Thyroid gland (tissue), 4 donors: ENCODE measurements at places on chromosomes 1 and 21. TPM values are rescaled to one million over a fixed set of nuclear protein-coding genes. Genes with fewer than 3 reads are reported as not detected.

Gene PCP4L1
- 0.67 TPM for total RNA-seq

DNA sequence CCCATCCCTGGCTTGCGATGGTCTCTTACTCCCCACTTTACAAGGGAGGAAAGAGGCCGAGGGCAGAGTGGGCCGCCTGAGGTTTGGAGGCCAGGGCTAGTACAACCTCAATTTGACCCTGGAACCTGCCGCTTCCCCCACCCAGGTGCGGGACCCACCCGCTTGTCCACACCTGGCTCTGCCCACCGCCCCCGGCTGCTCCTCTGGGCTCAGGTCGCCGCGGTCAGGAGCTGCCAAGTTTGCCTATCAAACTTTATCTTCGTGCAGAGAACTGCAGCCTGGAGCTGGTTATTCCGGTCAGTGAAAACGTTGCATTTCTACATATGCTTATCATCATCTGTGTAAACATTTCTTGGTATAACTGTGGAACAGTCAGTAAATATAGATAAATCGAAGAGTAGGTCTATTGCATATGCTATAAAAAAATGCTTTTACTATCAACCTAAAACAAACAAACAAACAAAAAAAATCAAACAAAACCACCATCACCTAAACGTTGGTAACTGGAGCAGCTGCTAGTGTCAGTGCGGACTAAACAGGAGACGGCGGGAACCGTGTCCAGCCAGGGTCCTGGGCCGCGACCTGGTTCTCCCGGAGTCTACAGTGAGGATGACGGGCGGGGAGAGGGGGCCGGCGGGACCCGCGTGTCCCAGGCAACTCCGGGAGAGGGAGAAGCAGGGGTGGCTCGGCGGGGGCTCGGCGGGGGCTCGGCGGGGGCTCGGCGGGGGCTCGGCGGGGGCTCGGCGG lies 906 bp upstream of the ADARB1 start:
- H3K36me3 ChIP-seq, result no peaks in the 10 kb centered on the region
- H3K27ac ChIP-seq, result no peak overlapping the region
- peak; percentile 43 for DNase-seq
- H3K4me3 ChIP-seq, result peak overlapping the region; percentile 83
- peaks cover 9% of the 10 kb centered on the region for H3K4me1 ChIP-seq

- H3K4me3 ChIP-seq, result no peak overlapping the region
- no peaks in the 10 kb centered on the region for H3K4me1 ChIP-seq
- no peaks in the 10 kb centered on the region for H3K27me3 ChIP-seq
Observed at GRCh38 chr1:104780470-104781078, 1030.9 kb downstream of the AMY1C start.

DNA sequence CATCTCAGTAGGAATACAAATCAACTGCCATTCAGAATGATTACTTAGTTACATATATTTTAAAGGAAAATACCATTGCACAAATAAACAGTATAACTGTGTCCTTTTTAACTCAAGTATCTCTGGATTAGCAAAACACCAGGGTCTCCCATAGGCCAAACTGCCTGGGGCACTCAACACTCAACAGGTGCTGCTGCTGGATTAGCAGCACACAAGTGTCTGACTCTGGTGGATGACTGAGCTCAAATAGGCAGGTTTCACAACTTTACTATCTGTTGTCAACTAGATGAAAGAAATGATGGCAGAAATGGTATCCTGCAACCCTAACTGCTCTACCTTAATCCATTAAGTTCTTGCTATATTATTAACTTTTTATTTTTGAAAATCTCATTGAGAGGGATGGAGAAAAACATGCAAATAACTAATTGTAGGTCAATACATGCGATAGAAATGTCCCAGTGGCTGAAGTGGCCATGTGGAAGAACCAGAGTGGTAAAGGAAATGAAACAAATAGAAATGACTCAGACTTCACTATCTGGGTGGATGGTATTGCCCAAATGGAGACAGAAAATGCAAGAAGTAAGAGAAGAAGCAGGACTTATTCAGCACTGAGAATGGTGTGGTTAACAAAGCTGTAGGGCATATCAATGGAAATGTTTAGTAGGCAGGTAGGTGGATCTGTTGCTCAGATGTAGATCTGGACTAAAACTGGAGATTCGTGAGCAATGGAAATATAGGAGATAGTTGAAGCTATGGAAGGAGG lies 90.8 kb upstream of the CCDC190 start:
- no peaks in the 10 kb centered on the region for H3K36me3 ChIP-seq
- H3K4me1 ChIP-seq, result peaks cover 18% of the 10 kb centered on the region
- no peak overlapping the region for H3K4me3 ChIP-seq
- no peaks in the 10 kb centered on the region for H3K27me3 ChIP-seq
- no peak overlapping the region for H3K27ac ChIP-seq
- no peak for DNase-seq

DNA sequence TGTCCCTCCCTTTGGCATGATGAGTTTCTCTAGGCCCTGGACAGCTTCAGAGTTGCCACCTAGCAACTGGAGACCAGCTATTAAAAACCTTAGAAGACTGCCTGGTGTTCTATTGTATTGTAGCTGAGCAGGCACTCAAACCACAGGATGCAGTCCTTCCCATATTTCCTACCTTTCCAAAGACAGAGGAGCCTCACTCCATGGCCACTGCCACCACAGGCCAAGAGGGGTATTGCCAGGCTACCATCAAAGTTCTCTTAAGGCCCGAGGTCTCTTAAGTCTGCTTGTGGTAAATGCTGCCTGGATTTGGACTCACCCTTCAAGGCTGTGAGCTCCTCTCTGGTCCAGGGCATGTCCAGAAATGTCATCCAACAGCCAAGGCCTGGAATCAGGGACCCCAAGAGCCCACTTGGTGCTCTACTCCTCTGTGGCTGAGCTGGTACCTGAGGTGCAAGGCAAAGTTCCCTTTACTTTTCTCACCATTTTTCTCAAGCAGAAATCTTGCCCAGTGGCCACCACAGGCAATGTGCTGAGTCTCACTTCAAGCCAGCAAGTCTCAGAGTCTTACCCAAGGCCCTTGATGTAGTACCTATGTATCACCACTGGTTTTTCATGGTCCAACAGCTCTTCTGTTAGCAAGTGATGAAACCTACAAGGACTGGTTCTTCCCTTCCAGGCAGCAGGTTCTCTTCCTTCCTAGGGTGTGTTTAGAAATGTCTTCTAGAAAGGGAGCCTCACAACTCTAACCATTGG lies 269.4 kb downstream of the AMY1C start:
- no peaks in the 10 kb centered on the region for H3K4me1 ChIP-seq
- no peak for DNase-seq
- H3K27me3 ChIP-seq, result no peaks in the 10 kb centered on the region
- no peak overlapping the region for H3K4me3 ChIP-seq
- H3K27ac ChIP-seq, result no peak overlapping the region

Gene HSPA6
- total RNA-seq, result 1.4 TPM

DNA sequence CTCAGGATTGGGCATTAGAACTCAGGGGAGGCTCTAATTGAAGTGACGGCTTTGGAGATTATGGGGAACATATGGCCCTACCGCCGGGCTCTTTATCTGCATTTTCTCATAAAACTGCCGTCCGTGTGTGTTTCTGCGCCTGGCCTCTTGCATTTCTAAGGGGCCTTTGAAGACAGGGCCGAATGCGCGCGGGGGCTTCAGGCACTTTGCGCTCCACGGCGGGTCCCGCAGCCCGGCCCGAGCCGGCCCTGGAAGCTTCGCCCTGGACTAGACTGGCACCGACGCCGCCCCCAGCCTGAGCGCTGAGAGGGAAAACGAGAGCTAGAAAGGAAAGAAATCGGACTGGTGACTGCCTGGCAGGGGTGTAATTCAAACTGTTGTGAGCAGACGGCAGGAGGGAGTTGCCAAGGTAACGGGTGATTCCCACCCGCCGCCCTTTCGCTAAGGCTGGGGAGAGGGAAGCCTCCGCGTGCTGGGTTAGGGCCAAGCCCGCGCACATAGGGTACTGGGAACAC lies 120.7 kb downstream of the LMX1A start:
- H3K36me3 ChIP-seq, result no peaks in the 10 kb centered on the region
- H3K4me3 ChIP-seq, result peak overlapping the region; percentile 34
- DNase-seq, result peak; percentile 5

DNA sequence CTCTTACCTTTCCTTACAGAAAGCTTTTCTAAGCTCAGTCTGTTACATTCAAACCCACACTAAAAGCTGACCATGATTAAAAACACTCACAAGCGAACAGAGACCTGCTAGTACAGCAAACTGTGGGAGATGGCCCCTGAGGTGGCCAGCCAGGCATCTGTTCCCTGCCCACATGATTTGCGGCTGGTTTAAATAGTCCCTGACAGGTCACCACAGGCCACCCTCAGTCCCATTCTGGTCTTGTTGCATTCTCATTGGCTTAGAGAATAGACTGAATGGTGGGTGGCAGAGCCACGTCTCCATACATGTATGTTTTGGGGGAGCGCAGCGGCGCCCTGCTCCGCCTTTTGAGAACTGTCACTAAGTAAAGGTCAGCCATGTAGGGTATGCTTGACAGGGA lies 2.3 kb upstream of the ACTA1 start:
- no peak overlapping the region for H3K27ac ChIP-seq
- H3K4me3 ChIP-seq, result no peak overlapping the region
- H3K27me3 ChIP-seq, result peaks cover 27% of the 10 kb centered on the region
- H3K36me3 ChIP-seq, result no peaks in the 10 kb centered on the region
- DNase-seq, result no peak

- H3K4me1 ChIP-seq, result peaks cover 7% of the 10 kb centered on the region
- H3K4me3 ChIP-seq, result peak overlapping the region; percentile 14
- H3K27ac ChIP-seq, result no peak overlapping the region
- H3K36me3 ChIP-seq, result no peaks in the 10 kb centered on the region
Observed at GRCh38 chr1:2019571-2020309, 595 bp downstream of the GABRD start.

GRCh38 chr1:168235548-168235885 lies 9.7 kb downstream of the SFT2D2 start:
- no peak overlapping the region for H3K4me3 ChIP-seq
- H3K4me1 ChIP-seq, result peaks cover 16% of the 10 kb centered on the region
- DNase-seq, result no peak

DNA sequence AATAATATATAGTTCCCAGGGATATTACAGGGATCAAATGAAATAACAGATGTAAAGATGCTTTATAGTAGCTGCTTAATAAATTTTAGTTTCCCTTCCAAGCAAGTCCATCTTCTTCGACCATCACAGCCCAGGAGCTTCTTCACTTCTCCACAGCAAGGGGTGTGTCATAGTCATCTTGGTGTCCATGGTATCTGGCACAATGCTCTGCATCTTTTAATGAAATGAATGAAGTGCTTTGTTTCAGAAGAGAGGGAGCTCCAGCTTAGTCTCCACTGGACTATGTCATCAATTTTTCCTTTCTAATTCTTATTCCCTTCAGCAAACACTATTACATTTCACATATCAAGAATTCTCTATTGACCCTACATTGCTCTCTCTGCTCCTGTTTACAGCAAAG lies 4.9 kb upstream of the MACF1 start:
- H3K4me1 ChIP-seq, result peaks cover 42% of the 10 kb centered on the region
- no peak for DNase-seq
- H3K27ac ChIP-seq, result no peak overlapping the region
- no peaks in the 10 kb centered on the region for H3K27me3 ChIP-seq
- H3K4me3 ChIP-seq, result no peak overlapping the region

DNA sequence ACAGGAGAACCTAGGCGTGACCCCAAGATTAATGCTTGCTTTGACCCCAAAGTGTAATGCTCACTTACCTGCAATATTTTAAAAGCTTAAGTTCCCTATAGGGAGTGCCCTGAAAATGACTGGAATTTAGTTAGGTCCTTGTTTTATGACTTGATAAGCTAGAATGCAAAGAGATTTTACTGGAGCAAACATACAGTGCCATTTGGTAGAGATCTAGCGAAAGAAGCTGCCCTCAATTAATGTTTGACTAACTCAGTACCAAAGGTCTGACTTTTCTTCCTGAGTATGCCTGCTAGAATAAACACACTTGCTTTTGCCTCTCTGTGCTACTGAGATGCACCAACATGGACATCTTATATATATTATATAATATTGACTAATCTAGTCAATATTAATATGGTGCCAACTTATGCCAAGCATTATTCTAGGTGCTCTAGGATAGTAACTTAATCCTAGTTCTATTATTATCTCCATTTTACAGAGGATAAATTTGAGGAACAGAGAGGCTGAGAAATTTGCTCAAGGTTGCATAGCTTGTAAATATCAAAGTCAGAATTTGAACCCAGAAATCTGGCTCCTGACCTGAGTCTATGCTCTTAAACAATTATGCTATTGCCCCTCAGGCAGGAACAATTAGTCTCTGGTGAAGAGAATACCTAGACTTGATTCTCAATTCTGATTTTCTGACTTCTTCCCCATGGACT lies 18.2 kb downstream of the S100A10 start:
- no peaks in the 10 kb centered on the region for H3K27me3 ChIP-seq
- no peaks in the 10 kb centered on the region for H3K36me3 ChIP-seq
- H3K27ac ChIP-seq, result no peak overlapping the region
- no peak for DNase-seq

Gene KRTAP12-2
- total RNA-seq, result not detected

- no peaks in the 10 kb centered on the region for H3K36me3 ChIP-seq
- DNase-seq, result peak; percentile 49
- H3K4me3 ChIP-seq, result peak overlapping the region; percentile 76
- peak overlapping the region; percentile 92 for H3K27ac ChIP-seq
- peaks cover 9% of the 10 kb centered on the region for H3K4me1 ChIP-seq
Observed at GRCh38 chr21:33230545-33231324, 997 bp downstream of the IFNAR2 start.

Gene APCS
- not detected for total RNA-seq

GRCh38 chr1:53557369-53557768 lies 98.2 kb downstream of the DMRTB1 start:
- no peak for DNase-seq
- no peaks in the 10 kb centered on the region for H3K27me3 ChIP-seq
- H3K36me3 ChIP-seq, result no peaks in the 10 kb centered on the region

DNA sequence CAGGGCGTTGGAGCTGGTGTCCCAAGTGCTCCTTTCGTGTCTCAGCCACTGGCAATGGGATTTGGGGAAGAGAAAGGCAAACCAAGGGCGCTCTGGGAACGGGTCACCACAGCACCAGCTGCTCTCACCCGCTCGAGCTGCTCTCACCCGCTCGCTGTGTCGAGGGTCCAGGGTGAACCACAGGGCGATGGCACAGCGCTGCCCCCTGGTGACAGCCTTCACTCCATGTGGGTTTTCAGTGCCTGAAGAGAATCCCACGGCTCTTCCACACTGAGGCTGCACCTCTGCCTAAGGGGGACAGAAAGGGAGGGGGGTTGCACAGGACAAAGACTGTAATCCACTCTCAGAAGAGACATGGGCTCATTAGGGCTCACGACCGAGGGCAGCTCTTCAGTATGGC lies 7.1 kb upstream of the CLDN19 start:
- DNase-seq, result peak; percentile 42
- peaks cover 23% of the 10 kb centered on the region for H3K36me3 ChIP-seq
- H3K27me3 ChIP-seq, result no peaks in the 10 kb centered on the region
- no peaks in the 10 kb centered on the region for H3K4me1 ChIP-seq

- H3K4me1 ChIP-seq, result no peaks in the 10 kb centered on the region
- H3K27ac ChIP-seq, result no peak overlapping the region
- H3K27me3 ChIP-seq, result no peaks in the 10 kb centered on the region
- no peaks in the 10 kb centered on the region for H3K36me3 ChIP-seq
Observed at GRCh38 chr1:164739189-164739588, 180.2 kb downstream of the PBX1 start.

- H3K27me3 ChIP-seq, result no peaks in the 10 kb centered on the region
- DNase-seq, result no peak
- no peak overlapping the region for H3K27ac ChIP-seq
- no peak overlapping the region for H3K4me3 ChIP-seq
- H3K36me3 ChIP-seq, result no peaks in the 10 kb centered on the region
- no peaks in the 10 kb centered on the region for H3K4me1 ChIP-seq
Observed at GRCh38 chr1:95282518-95282895, 48.5 kb downstream of the RWDD3 start.

GRCh38 chr1:26941311-26941710 lies 19.0 kb downstream of the KDF1 start:
- no peak overlapping the region for H3K4me3 ChIP-seq
- no peaks in the 10 kb centered on the region for H3K4me1 ChIP-seq
- H3K27ac ChIP-seq, result no peak overlapping the region
- H3K36me3 ChIP-seq, result peaks cover 49% of the 10 kb centered on the region
